Activated T-helper 9 cell treated with anti-CD3 and anti-CD28 coated beads, Interleukin-2, amount 50 U/mL, for 16 hours (primary cell): ENCODE measurements at places on chromosomes 5 and 9.

DNA sequence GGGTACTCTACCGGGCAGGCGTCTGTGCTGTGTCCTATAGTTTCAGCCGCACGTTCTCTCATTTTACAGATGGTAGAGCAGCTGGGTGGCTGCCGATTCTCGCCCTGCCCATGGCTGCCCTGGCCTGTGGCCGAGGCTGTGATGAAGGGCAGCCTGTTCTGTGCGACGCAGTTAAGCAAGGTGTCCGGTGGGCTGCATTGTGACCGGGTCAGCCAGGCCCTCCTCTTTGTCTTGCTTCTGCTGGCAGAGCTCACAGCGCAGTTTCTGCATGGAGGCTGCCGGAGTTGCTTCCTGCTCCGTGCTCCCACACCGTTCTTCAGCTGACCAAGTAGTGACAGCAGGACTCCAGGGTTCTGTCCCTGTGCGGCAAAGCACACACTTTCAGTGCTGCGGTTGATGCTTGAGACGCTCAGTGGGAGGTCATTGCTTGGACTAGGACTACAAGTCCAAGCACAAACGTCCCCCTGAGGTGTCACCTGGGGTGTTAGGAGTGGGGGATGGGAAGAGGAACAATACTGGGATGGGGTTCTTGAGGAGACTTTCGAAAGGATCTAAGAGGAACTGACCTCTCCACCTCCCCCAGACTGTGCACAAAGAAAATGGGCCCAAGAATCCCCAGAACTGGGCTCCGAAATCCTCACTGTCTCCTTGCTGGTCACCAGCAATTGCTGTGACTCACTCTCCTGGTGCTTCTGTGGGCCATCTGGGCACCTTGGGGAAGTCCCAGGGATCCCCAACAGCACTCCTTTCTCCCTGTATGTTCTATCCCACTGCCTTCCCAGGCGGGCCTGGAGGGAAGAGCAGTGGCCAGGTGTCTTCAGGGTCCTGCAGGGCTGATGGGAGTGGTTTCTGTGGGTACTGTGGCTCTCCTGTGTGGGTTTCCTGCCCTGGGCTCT, 58.2 kb downstream of the GADD45G start:
- no peak for DNase-seq

GRCh38 chr5:143174714-143175398, 228.6 kb downstream of the NR3C1 start:
- no peak for DNase-seq

DNA sequence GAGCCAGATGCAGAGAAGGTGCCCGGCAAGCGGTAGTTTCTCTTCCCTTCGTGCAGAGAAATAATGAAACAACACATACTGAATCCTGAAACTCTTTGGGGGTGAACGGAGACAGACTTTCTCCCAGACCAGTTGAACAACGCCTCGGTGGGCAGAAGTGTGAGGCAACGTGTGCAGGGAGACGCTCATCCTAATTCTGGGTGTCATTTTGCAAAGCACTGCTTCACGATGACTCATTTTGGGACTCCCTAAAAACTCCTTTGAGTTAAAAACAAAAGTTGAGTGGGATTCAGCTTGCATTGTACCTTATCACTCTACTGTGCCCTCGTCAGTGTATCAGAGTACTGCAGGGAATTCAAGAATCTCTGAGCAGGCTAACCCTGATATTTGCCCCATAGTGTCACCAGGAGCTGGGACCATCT, 3.5 kb upstream of the NEK6 start:
- DNase-seq, result peak; percentile 21

DNA sequence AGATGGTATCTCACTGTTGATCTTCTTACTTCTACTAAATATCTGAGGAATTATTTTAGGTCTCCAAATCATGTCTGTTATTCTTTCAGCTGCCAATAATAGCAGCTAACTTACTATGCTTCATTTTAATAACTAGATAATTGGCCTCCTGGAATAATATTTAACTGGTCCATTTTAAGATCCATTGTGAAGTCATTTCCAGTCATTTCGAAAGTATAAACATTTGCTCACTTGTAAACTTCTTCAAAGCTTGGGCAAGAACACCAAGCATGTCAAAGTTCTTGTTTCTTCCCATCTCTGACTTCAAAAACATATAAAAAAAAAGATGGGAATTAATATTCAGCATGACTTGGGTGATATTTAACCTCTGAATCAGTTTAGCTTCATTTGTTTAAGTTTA, 61.4 kb upstream of the MRPS30 start:
- DNase-seq, result no peak

- no peak for DNase-seq
These were observed 16.1 kb downstream of the FBP1 start for GRCh38 chr9:94623253-94623652.

- no peak for DNase-seq
These were observed 1.3 kb downstream of the MARVELD2 start for GRCh38 chr5:69416180-69416579.
